Ovary (tissue), 10 donors: ENCODE measurements at places on chromosomes 2 and 18. TPM values are rescaled to one million over a fixed set of nuclear protein-coding genes. Genes with fewer than 3 reads are reported as not detected.

- DNase-seq = no peak
These were observed 116.3 kb upstream of the ID2 start for GRCh38 chr2:8565399-8566154.

DNA sequence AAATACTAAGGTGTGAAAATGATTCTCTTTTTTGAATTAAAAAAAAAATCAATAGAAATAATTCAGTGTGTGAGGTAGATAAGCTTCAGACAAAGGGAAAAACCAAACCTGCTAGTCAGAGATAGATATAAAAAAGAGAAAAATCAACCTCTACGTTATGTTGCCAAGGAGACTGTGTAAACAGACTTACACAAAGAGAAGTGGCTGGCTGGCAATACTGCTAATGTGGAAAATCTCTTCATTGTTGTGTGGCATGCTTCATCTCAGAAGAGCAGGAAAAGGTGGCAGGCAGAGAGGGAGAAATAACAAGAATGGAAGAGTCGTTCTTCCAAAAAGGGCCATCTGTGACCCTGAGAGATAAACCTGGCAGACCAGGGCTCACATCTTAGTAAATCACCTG is 200.8 kb downstream of the SLC8A1 start:
- DNase-seq = no peak

DNA sequence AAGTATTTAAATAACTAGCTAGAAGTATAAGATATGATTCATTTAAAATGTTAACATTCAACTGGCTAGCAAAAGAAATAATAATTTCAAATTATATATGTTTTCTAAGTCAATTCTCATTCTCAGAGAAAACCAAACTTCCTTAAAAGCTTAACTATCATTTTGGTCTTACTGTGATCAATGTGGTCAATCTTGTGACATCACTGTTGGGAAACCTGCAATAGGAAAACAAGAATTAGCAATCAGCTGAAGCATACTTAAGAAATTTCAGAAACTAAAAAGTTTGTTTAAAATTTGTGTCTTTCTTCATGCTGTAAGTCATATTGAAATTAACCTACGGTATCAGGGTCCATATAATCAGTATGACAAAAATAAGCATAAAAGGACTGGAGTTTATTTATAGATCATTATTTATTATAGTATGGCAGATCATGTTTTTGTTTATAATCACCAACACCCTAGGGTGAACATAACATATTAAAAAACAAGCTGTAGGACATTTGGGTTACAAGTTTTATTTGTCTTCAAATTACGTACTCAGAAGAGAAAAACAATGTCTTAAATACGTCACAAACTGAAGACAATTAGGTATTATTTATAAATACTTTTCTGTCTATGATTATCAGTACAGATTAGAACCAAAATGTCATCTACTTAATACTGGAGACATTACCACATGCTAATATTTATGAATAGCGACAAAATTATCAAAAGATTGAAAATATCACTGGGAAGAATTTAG is 60.5 kb downstream of the BAZ2B start:
- no peak for DNase-seq

- DNase-seq = no peak
These were observed 164.3 kb upstream of the FHL2 start for GRCh38 chr2:105563000-105563719.

The ANKRD30B gene
- not detected for total RNA-seq
